ENCODE measurements at places on chromosomes 11 and 22. TPM values are rescaled to one million over a fixed set of nuclear protein-coding genes. Genes with fewer than 3 reads are reported as not detected.

- DNase-seq, result no peak
These were observed 49.9 kb upstream of the GDPD4 start for GRCh38 chr11:77351281-77351886.

Gene SMIM35
- total RNA-seq, result not detected

DNA sequence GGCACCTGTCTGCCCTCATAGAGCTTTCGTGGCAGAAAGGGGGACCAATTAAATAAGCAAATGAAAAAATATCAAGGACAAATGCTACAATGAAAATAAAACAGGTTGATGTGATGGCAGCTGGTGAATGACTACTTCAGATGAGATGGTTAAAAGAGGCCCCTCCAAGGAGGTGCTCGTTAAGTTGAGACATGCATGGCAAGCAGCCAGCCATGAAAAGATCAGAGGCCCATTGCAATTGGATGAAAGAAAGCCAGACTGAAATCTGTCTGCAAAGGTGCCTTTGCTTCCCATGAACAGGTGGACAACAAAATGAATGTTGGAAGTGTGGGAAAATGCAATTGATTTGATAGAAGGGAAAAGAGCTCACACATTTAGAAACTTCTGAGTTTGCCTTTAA lies 848 bp upstream of the TRPC6 start:
- DNase-seq, result no peak

Gene TREH
- not detected for total RNA-seq

Gene CBL
- 31.1 TPM for total RNA-seq

Gene MIOX
- not detected for total RNA-seq

GRCh38 chr22:36405221-36405661 lies 17.5 kb upstream of the MYH9 start:
- no peak for DNase-seq

Gene PGA4
- total RNA-seq, result not detected

Gene SOX6
- total RNA-seq, result 53.7 TPM

- no peak for DNase-seq
These were observed 3.6 kb downstream of the PKNOX2 start for GRCh38 chr11:125167954-125168835.

- no peak for DNase-seq
These were observed 17.0 kb downstream of the CD3E start for GRCh38 chr11:118321386-118322082.

Gene JAM3
- 126 TPM for total RNA-seq

GRCh38 chr11:117686711-117687110 lies 110.3 kb downstream of the DSCAML1 start:
- no peak for DNase-seq

DNA sequence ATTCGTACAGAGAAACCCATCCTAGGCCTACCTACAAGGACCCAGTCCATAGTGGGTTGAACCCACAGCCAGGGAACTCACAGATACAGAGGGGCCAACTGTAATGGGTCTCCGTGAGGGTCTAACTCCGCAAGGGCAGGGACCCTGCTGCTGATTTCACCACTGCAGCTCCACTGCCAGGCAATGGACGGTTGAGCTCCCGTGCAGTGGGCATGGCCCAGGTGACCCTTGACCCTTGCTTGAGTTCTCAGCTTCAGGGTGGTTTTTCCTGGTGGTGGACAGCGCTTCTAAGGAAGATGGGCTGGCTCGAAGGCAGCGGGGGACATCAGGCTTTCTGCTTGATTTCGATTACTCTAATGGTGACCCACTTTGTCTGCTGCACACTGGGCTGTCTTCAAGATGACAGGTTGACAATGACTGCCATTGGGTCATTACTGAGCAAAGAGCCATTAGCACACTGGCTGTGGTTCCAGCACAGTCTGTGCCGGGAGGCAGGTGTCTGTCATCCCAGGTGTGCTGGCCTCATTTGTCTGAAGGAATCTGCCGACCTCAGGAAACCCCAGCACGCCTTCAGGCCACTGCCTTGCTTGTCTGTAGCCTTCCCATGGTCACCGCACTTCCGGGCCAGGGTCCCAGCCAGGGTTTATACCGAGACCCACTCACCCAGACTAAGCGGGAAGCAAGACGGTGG lies 3.7 kb upstream of the GAL start:
- no peak for DNase-seq

DNA sequence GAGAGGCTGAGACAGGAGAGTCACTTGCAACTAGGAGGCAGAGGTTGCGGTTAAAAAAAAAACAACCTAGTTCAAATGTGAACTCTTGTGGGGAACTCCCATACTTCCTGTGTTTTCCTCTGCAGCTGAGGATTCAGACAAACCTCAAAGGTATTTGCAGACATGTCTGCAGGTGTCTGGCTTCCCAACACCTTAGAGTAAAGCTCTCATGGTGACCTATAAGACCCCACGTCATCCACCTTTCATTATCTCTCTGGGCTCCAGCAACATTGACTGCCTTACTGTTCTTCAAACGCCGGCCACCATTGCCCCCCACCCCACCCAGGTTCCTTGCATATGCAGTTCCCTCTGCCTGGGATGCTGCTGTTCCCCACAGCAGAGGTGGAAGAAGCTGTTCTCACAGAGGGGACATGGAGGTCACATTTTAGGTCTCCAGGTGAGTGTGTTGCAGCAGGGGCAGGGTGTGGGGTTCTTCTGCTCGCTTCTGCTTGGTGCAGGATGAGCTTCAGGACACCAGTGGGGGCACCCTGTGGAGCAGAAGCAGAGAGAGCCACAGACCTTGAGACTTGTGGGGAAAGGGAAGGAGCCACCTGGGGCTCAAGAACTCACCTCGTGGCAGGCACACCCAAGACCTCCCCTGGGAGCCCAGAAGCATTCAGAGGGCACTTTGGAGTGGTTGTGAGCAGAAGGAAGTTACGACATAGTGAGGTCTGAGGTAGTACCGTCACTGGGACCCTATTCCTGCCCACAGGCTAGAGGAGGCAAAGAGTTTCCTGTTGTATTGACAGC lies 203.2 kb downstream of the CSNK2A3 start:
- DNase-seq, result no peak

Gene NXPE4
- total RNA-seq, result not detected

DNA sequence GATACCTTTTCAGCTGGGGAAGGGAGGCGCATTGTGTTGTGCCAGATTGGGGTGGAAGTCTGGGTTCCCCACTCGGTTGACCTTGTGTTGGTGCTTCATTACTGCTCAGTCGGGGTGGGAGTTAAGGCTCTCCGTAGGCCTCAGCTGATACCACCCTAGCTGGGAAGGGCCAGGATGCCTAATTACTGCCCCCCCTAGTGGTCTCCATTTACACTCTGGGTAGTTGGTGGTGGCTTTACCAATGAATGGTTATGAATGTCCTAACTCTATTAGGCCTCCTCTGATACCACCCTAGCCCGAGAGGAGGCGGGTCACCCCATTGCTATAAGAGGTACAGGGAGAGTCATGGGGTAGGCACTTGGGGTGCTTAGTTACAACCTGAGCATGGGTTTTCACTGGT lies 27.5 kb upstream of the HIKESHI start:
- no peak for DNase-seq

Data from sciatic nerve (tissue), 2 donors.